Ureter (tissue), 1 donor: ENCODE measurements at places on chromosomes 3 and 15. TPM values are rescaled to one million over a fixed set of nuclear protein-coding genes. Genes with fewer than 3 reads are reported as not detected.

The DCP1A gene
- total RNA-seq: 31.7 TPM

The KLHL40 gene
- total RNA-seq: not detected

The AGBL1 gene
- total RNA-seq: not detected

The ZCWPW2 gene
- total RNA-seq: 1.7 TPM

The SLC28A2 gene
- not detected for total RNA-seq

DNA sequence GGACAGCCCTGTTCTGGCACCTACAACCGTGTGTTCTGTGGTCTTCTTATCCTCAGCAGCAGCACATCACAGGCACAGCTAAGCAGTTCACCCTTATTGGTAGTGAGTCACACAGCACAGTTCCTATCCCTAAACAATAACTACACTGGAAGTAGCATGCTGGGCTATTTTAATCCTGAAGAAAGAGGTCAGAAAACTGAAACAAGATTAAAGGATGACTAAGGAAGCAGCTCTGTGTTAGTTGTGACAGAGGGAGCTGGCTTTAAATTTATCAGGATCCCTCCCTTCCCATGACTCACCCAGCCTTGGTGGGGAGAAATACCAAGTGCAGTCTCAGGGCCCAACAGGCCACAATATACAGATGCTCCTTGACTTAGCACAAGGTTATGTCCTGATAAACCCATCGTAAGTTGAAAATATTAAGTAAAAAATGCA, 144.3 kb downstream of the ERC2 start:
- no peak for DNase-seq

DNA sequence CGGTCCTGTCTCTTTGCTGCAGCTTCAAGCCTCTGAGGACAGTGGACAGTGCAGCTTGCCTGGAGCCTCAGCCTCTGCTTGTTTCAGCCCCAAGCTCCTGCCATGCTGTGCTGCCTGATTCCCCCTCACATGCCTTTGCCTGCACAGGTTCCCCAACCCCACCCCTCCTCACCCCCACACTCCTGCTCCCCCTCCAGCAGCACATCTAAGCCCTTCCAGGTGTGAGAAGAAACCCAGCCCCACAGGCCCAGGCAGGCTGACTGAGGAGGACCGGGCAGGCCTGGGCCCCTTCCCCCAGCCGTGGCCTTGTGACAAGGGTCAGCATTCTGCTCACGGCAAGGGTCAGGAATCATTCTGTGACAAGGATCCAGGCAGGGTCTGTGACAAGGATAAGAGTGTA, 22.8 kb downstream of the VIPR1 start:
- DNase-seq: no peak

GRCh38 chr3:10985181-10985580, 7.4 kb upstream of the SLC6A1 start:
- DNase-seq: no peak

DNA sequence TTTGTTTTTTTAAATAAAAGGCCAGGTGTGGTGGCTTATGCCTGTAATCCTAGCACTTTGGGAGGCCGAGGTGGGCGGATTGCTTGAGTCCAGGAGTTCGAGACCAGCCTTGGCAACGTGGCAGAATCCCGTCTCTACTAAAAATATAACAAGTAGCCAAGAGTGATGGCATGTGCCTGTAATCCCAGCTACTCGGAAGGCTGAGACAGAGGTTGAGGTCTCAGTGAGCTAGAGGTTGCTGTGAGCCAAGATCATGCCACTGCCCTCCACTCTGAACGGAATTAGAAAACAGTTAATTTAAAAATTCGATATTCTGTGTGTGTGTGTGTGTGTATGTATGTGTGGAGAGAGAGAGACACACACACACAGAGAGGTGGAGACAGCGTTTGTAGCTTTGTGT, 58.8 kb downstream of the TCF12 start:
- no peak for DNase-seq

DNA sequence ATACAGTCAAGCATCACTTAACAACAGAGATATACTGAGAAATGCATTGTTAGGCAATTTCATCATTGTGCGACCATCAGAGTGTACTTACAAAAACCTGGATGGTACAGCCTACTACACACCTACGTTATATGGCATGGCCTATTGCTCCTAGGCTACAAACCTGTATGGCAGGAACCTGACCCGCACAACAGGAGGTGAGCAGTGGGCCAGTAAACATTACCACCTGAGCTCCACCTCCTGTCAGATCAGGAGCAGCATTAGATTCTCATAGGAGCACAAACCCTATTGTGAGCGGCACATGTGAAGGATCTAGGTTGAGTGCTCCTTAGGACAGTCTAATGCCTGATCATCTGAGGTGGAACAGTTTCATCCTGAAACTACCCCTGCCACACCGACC, 89.7 kb downstream of the SCAPER start:
- DNase-seq: no peak

- DNase-seq: no peak
Measured at GRCh38 chr3:175222356-175222755, 363.2 kb downstream of the NAALADL2 start.

DNA sequence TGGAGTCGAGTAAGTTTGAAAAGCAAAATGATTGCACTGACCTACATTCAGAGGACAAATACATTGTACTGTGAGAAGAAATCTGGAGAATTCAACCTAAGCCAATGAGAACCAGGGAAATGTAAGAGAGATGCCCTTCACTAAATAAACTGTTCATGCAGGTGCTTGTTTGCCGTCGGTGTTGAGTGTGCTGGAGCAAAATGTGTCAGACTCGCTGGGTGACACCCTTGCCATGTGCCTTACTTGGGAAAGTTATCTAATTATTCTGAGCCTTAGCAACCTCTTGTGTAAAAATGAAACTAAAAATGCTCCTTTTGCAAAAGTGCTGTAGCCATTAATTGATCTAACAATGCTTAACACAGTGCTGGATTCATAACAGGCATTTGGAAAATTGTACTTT, 140.4 kb downstream of the GABRB3 start:
- DNase-seq: no peak

- DNase-seq: no peak
Measured at GRCh38 chr3:150771600-150771999, 8.6 kb upstream of the SIAH2 start.
